ENCODE measurements at places on chromosomes 11 and 22.

DNA sequence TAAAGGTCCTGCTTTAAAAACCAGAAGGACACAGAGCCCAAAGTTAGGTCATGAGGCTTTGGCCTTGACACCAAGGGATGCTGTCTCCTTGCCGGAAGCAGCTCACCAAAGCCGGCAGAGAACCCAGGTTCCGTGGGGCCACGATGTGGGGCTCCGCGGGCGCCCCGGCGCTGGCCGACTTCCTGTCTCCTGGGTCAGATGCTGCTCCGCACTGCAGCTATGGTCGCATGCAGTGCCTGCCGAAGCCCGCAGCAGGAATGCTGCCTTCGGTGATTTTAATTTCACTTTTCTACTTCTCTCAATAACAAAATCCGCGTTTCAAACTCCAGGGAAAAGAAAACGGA, 454 bp upstream of the OTUB1 start:
- DNase-seq: peak; percentile 40

GRCh38 chr22:31212783-31213629, 908 bp downstream of the LIMK2 start:
- DNase-seq: no peak

- no peak for DNase-seq
Measured at GRCh38 chr11:80204021-80204420, 763.2 kb upstream of the TENM4 start.

- no peak for DNase-seq
Measured at GRCh38 chr11:117830072-117830471, 5.5 kb upstream of the FXYD2 start.

DNA sequence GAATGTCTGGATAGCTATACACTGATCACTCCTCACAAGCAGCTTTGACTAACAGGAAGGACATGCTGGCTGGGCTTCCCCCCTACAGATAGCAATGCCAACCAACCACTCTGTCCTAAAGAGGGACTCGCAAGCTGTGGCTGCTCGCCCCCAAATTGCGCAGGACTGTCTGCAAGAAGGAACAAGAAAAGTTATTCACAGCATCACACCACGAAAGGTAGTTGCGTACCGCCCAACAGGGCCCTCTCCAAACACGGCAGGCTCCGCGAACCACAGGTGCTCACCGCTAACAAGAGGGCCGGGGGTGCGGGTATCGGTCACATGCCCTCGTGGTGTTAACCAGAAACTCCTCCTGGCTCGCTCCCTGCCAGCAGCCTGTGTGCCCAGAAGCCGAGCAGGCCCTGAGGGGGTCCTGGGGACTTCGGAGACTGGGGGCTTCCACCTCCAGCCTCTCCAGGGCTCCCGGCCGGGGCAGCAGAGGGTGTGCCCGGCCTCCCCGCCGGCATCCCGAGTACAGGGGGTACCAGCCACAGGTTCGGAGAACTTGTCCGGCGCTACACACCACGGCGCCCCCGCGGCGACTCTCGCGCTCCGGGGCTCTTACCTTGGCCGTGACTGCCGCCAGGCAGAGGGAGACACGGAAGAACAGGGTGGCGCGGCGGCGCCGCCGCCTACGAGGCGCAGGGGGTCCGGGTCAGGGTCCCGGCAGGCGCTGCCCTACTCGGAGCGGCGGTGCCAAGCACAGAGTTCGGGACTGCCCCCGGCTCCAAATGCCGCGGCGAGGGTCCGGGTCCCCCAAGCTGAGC, 682 bp downstream of the LARGE1 start:
- peak; percentile 29 for DNase-seq

DNA sequence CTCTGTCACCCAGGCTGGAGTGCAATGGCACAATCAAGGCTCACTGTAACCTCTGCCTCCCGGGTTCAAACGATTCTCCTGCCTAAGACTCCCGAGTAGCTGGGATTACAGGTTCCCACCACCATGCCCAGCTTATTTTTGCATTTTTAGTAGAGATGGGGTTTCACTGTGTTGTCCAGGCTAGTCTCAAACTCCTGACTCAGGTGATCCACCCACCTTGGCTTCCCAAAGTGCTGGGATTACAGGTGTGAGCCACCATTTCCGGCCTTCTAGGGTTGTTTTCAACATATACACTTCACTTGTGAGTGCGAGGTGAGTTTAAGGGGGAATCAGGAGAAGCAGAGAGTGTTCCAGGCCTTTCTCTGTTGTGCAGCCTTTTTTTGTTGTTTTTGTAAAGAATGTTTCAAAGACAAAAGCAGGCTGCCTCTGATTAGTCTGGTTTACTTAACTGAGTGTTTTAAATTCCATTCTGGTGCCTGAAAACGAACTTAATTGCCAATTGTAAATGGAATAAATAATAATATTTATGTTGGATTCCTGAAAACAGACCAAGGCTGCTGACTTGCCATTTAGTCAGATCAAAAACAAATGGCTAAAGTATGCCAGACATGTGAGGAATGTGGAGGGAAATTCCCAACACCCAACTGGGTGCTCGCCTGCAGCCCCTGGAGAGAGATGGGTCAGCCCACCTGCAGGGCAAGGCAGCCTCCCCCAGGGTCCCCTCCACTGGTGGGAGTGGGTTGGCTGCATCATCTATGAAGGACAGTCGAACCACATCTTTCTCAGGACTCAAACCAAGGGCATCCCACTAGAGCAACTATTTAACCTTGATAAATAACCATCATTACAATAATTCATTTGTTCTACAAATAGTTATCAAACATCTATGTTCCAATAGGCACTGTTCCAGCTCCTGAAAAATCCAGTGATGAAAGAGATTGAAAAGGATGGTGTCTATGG, 4.6 kb upstream of the RANGAP1 start:
- DNase-seq: peak; percentile 74

GRCh38 chr11:119337581-119338317, 2.9 kb downstream of the C1QTNF5 start:
- peak; percentile 47 for DNase-seq

GRCh38 chr11:65555693-65556231, 2.4 kb downstream of the LTBP3 start:
- DNase-seq: peak; percentile 94

- peak; percentile 44 for DNase-seq
Measured at GRCh38 chr11:84524422-84525051, 1102.6 kb downstream of the DLG2 start.

GRCh38 chr22:35085621-35086020, 19.7 kb downstream of the ISX start:
- DNase-seq: no peak

DNA sequence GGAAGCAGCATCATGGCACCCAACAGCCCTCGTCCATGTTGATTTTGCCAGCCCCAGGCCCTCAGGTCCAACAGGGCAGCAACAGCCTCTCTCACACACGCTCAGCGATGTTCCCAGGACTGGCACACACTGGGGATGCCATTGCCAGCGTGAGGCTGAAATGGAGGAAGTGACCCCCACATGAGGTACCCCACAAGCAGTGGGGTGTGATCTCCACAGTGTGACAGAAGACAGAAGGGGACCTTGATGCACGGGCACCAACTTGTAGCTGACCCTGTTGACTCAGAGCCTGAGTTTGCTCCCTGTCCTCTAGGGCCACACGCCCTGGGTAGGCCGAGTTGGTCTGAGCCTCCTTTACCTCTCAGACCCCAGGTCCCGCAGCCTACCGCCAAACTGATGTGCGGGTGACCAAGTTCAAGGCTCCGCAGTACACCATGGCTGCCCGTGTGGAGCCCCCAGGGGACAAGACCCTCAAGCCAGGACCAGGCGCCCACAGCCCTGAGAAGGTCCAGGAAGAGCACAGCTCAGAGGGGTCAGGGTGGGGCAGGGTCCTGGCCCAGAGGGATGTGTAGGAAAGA, 6.2 kb downstream of the SCGB1C1 start:
- DNase-seq: no peak

DNA sequence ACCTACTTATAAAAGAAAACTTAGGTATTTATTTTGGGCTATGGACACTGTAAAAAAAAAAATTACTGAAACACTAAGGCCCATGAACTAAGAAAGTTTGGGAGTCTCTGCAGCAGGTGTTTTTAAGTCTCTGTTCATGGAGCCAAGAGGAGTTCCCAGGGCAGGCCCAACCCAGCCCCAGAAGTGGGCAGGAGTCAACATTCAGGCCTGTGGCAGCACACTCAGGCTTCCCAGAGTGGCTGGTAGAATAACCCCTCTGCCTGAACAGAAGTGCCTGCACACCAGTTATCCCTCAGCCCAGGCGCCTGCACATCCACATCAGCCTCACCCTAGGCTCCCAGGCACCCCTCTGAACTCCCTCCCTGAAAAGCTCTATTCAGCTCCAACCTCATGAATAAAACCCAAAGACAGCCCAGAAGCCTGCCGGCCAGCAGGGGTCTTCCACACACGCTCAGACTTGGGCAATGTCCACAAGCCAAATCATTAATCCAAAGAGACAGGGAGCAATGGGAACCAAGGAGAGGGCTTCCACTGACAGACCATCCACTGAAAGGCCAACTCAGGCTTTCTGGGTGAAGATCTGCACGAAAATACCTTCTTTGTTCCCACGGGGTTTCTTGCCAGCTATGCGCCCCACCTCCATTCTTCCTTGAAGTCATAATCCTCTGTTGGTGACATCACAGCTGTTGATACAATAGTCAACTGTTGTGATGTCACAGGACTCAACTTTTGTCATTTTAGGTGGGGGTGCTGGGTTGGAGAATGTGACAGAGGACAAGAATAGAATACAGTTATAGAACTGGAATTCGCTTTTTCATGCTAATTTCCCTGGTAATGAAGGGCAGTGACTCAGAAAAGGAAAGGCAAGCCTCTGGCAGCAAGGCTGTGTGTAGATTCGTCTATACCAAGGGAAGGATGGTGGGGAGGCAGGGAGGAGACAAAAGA, 83.7 kb downstream of the RPL27A start:
- DNase-seq: peak; percentile 31

- no peak for DNase-seq
Measured at GRCh38 chr11:63855975-63856374, 17.1 kb downstream of the MARK2 start.

DNA sequence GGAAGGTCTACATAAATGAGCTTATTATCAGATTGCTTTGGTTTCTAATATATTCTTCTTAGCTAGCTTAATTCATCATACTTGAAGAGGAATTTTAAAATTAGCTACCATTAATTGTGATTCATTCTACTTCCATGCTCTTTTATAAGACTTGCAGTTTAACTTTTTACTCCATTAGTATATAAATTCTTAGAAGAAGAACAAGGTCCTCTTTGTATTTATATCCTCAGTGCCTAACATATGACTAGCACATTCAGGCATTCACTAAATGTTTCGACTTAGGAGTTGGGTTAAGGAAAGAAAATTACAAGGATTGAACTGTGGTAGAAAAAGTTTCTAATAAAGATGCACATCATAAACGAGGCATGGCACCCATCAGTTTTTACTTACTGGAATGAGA, 1135.5 kb downstream of the JRKL start:
- no peak for DNase-seq

GRCh38 chr11:87769661-87770060, 405.6 kb downstream of the RAB38 start:
- DNase-seq: no peak
